IPS-NIHi11 (cell line): ENCODE measurements at places on chromosomes 6 and 20.

GRCh38 chr20:61324906-61325305 is 72.8 kb downstream of the CDH4 start:
- peak; percentile 7 for DNase-seq

GRCh38 chr6:164832410-164832809 is 477.0 kb downstream of the C6orf118 start:
- no peak for DNase-seq

DNA sequence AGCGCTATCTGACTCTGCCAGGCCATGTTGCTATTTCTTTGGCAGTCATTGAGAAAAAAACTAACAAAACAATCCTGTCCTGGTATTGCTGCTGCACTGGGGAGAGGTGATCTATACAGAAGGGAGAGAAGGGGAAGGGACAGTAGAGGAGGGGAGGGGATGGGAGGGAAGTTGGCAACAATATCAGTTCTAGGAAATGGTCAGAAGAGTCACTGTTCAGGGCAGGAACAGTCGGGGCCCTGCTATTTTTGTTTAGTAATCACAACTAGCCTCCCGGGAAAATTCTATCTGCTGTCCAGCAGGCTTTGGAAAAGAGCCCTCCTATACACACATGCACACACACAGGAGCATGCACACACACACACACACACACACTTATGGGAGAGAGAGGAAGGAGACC is 142.3 kb upstream of the CARMIL1 start:
- no peak for DNase-seq

DNA sequence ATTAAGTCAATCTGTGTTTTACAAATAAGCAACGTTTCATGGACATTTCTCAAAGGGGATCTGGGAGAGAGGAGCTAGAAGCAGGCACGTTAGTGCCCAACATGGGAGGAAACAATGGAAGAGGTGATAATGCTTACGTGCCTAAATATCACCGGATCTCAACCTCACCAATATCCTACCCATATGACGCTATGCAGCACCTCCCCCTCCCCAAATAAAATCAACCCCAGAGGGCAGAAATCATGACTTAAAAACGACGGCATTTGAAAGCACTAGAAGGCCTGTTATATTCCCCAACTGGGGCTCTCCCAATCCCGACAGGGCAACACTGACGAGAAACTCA is 425 bp downstream of the HBS1L start:
- peak; percentile 11 for DNase-seq

DNA sequence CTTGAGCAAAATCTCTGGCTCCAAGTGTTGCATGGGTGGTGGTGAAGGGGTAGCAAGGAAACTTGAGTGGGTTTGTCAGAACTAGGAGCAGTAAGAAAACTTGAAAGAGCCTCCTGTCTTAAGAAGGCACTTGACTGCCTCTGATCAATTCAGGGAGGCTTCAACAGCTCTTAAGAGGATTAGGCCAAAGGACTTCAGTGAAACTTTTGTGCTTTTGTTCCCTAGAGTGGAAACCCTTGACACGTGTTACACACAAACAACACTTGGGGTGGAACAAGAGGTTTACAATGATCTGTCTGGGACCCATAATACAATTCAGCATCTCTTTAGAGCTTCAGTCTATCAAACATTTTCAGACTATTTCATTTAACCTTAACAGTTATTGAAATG is 80.1 kb upstream of the ARMC2 start:
- DNase-seq, result no peak

DNA sequence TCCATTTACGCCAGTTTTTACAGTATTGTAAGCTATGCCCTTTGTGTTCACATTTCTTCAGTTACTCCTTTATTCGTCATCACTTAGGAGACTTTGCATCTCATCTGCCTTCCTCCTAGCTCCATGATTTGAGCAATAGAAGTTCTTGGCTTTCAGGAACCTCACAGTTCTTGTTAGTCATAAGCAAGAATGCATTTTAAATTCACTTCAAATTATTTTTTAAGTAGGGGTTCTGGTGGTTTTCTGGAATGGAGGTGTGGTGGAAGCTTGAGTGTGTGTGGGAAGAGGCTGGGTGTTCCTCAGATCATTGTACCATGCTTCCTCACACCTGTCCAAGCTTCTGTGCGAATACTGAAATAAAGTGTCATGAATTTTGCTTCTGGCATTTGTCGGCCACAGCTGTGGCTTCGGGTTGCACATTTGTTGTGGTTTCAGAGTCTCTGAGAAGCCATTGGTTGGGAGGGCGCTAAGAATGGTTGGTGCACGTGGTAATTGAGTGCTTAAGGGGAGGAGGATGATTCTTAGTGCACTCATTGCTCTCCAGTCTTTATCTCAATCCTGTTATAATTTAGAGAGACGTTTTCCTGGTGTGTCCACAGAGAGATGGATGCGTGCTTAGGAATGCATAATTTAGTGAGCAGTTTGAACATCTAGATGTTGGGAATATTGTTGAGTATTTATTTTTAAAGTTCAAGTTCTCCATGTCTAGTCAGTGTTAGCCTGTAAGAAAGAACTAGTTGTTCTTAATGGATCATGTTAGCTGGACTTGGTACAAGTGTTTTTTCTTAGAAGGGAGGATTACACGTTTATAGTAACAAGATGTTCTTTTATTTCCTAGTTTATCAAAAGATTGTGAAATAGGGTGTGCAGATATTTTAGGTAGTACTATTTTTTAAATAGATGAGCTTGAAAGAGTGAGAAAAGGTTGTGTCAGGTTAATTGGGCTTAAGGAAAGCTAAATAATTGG is 31.9 kb downstream of the FOXO3 start:
- peak; percentile 30 for DNase-seq

DNA sequence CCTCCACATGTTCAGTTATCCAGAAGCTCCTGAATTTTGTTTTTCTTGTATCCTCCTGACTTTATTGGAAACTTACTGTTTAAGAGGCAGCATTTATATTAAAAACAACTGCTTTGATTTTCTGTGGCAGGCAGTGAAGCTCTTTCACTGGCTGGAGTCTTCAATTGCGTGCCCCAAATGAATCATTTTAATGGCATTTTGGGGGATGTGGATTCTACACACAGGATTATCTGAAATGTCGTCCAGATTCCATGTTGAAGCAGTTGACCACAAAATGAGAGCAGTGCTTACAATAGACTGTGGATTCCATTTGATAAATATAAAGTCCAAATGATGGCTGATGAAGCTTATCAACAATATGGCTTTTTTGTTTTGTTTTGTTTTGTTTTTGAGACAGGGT is 41.0 kb upstream of the HIVEP1 start:
- DNase-seq, result no peak

DNA sequence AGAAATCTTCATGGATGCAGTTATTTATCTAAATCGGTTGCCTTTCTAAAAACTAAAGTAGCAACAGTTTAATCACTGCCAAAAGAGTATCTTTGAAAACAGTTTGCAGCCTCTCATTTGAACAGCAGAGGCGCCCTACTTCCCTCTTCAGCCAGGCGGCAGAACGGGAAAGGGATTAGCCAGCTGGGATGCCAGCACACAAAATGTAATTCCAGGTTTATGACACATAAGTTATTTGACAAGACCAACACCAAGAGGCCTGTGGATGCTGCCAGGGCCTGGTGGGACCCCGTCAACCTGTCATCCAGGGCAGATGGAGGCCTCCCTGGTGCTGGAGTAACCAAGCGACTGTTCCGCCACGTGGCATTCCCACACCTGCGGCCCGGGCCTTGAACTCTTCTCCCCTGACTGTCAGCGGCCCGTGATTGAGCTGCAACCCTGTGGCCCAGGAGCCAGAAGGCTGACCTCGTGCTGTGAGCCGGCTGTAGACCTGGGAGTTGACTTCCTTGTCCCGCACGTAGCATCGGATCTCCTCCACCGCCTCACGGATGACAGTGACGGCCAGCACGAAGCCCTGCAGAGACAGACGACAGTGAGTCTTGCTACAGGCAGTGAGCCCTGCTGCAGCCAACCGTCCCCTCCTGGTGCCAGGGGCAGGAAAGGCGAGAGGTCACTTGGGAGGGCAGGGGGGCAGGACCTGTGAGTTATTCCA is 55.5 kb downstream of the ATP9A start:
- no peak for DNase-seq

DNA sequence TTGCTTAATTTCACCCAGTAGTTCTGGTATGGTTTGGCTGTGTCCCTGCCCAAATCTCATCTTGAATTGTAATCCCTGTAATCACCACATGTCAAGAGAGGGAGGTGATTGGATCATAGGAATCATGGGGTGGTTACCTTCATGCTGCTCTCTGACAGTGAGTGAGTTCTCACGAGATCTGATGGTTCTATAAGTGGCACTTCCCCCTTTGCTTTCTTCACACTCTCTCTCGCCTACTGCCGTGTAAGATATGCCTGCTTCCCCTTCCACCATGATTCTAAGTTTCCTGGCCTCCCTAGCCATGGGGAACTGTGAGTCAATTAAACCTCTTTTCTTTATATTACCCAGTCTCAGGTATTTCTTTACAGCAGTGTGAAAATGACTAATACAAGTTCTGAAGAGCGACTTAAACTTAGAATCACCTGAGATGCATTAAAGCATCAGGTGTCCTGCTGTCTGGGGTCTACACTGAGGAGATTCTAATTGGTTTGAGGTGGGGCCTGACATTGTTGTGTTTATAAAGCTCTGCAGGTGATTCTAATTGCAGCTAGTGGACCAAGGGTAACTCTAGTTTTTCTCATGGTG is 82.1 kb upstream of the DTNBP1 start:
- no peak for DNase-seq

DNA sequence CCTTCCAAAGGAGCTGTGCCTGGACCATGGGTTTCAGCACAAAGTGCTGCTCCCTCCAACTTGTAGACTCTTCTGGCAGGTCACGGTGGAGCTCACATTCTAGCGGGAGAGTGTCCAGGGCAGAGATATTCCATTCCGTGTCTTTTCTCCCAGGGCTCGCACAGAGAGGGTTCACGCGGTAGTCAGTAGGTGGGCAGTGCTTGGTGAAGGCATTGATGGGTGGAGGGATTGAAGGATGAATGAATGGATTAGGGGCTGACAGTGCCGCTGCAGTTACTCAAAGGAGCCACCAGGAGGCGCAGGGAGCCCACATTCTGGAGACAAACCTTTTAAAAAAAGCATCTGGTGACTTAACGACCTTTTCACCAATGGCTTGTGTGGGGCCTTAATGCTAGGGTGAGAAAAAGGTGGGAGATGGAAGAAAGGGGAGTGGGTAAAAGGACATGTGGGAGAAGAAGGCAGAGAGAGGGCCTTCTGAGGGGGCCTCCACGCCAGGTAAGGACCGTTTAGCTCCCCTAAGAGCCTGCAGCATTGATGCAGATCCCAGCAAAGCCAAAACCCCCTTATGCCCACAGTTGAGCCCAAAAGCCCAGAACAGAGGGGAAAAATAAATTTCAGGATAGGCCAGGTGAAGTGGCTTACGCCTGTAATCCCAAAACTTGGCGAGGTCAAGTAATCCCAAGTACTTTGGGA is 17.5 kb upstream of the FAM110A start:
- peak; percentile 83 for DNase-seq

DNA sequence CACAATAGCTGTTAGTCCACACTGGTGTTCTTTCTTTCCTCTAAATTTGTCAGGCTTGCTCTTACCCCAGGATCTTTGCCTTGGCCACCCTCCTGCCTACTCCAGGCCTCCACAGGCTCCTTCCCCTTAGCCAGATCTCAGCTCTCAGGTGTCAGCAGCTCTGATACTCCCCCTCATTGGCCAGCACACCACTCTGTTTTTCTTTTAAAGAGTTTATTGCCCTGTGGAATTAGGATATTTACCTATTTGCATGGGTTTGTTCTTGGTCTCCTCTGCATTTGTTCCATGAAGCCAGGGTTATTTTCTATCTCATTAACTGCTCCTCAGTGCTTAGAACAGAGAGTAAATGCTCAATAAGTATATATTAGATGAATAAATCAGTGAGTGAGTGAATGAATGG is 36.8 kb downstream of the GCNT2 start:
- no peak for DNase-seq

- DNase-seq, result no peak
Measured at GRCh38 chr6:152896923-152897322, 85.9 kb downstream of the FBXO5 start.

- no peak for DNase-seq
Measured at GRCh38 chr6:14310960-14311359, 193.4 kb downstream of the CD83 start.

DNA sequence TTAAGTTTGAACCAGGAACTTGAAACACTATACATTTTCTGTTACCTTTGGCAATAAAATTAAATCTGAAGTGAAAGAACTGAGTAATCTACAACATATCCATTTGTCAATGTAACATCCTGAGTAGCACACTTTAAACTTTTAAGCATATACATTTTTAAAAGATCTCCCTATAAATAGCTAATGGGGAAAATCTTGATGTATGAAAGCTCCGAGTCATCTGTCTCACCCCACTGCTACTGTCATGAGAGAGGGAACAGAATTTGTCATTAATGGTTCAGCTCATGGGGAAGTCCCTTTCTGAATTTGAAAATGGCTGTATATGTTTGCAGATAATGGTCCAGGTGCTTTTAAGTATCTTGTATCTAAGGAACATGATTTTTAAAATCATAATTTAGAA is 55.2 kb upstream of the NOX3 start:
- no peak for DNase-seq

- DNase-seq, result no peak
Measured at GRCh38 chr20:51446656-51447055, 95.9 kb downstream of the NFATC2 start.

DNA sequence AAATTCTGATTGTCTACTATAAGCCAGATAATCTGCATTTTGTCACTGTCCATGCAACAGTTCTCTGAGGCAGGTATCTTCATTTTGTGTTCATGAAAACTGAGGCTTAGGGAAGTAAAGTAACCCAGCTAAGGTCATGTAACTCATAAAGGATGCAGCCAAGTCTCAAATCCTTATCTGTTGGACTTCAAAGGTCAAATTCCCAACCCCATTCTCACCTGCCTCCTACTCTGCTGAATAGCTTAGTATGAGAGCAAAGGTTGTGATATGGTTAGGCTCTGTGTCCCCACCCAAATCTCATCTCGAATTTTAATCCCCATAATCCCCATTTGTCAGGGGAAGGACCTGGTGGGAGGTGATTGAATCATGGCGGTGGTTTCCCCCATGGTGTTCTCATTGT is 90.1 kb downstream of the KLHL32 start:
- no peak for DNase-seq

GRCh38 chr6:69917834-69918233 is 51.5 kb downstream of the COL19A1 start:
- DNase-seq, result no peak

DNA sequence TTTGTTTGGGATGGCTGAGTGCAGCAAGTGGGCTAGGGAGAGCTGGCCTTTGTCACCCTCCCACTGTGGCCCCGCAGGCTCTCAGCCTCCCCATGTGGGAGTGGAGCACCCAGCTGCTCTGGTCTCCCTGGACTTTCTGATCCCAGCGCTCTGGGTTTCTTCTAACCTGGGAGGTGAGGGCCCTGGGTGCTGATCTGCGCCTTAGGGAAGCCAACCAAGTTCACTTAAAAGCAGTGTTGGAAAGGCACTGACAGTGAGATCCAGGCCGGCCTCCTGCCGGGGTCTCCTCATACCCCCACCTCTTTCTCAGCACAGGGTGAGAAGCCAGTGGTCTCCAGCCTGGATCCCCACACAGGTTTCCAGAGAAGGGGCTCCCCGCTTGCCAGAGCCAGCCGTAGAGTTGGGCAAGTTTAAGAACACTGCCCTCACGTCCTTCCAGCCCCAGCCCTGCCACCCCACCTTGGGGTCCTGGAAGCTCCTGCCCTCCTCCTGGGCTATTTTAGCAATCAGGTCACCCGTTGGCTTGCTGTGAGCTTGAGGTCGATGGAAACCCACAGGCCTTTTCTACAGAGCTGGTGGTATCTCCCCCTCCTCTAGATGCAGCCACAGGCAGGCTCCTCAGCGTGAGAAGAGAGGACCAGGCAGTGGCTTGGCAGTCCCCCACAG is 9.6 kb downstream of the C20orf203 start:
- no peak for DNase-seq

GRCh38 chr6:21227486-21227885 is 366.1 kb upstream of the SOX4 start:
- DNase-seq, result no peak

- DNase-seq, result no peak
Measured at GRCh38 chr6:31609519-31610406, 5.3 kb upstream of the AIF1 start.
